Spinal cord (tissue), 10 donors: ENCODE measurements at places on chromosomes 13 and 19. TPM values are rescaled to one million over a fixed set of nuclear protein-coding genes. Genes with fewer than 3 reads are reported as not detected.

DNA sequence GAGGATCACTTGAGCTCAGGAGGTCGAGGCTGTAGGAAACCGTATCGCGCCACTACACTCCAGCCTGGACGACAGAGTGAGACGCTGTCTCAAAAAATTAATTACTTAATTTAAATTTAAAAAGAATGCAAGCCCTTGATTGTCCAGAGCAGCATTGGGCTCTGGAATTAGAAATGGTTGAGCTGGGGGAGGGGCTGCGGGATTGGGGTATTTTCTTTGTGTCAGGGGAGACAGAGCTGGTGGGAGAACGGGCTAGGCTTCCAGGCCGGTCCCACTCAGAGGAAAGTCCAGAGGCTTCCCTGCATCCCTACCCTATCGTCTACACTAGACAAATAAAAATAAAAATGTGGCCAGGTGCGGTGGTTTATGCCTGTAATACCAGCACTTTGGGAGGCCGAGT lies 2.2 kb upstream of the RAB3A start:
- H3K27ac ChIP-seq = peak overlapping the region; percentile 99
- H3K36me3 ChIP-seq = peaks cover 10% of the 10 kb centered on the region
- peaks cover 39% of the 10 kb centered on the region for H3K4me1 ChIP-seq
- peaks cover 7% of the 10 kb centered on the region for H3K27me3 ChIP-seq

GRCh38 chr13:42874221-42874620 lies 92.8 kb downstream of the FAM216B start:
- H3K4me1 ChIP-seq = no peaks in the 10 kb centered on the region
- peaks cover 2% of the 10 kb centered on the region for H3K27me3 ChIP-seq
- H3K36me3 ChIP-seq = no peaks in the 10 kb centered on the region
- no peak overlapping the region for H3K27ac ChIP-seq

- no peaks in the 10 kb centered on the region for H3K27me3 ChIP-seq
- no peaks in the 10 kb centered on the region for H3K36me3 ChIP-seq
- no peak overlapping the region for H3K4me3 ChIP-seq
- DNase-seq = no peak
- no peak overlapping the region for H3K27ac ChIP-seq
- peaks cover 2% of the 10 kb centered on the region for H3K4me1 ChIP-seq
These were observed 9.3 kb upstream of the RUBCNL start for GRCh38 chr13:46396341-46396740.

- no peaks in the 10 kb centered on the region for H3K36me3 ChIP-seq
- H3K27ac ChIP-seq = no peak overlapping the region
- H3K27me3 ChIP-seq = no peaks in the 10 kb centered on the region
- DNase-seq = no peak
These were observed 12.6 kb upstream of the GARRE1 start for GRCh38 chr19:34241513-34242337.

- no peaks in the 10 kb centered on the region for H3K4me1 ChIP-seq
- no peak for DNase-seq
- H3K27ac ChIP-seq = no peak overlapping the region
- no peaks in the 10 kb centered on the region for H3K36me3 ChIP-seq
These were observed 425.2 kb downstream of the FOXO1 start for GRCh38 chr13:40241125-40241798.

DNA sequence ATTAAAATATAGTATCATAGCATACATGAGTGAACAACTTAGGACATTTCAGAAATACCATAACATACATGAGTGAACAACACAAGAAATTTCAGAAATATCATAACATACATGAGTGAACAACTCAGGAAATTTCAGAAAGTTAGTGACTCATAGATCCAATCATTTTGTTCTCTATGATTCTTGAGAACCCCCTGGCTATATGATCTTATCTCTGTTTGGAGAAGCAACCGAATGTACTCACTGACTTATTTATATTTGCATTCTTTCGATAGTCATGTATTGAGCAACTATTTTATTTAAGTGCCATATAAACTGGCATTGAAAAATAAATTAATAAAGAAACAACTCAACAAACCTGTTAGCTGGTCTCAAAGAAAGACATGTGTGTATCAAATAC lies 251.1 kb downstream of the EFNB2 start:
- no peak overlapping the region for H3K4me3 ChIP-seq
- DNase-seq = no peak
- no peaks in the 10 kb centered on the region for H3K36me3 ChIP-seq
- no peak overlapping the region for H3K27ac ChIP-seq
- H3K27me3 ChIP-seq = no peaks in the 10 kb centered on the region

GRCh38 chr19:3179739-3180293 lies 1.2 kb downstream of the S1PR4 start:
- H3K4me3 ChIP-seq = no peak overlapping the region
- H3K4me1 ChIP-seq = peaks cover 7% of the 10 kb centered on the region
- DNase-seq = no peak
- H3K36me3 ChIP-seq = no peaks in the 10 kb centered on the region

The LGALS7B gene
- 1.9 TPM for total RNA-seq

The RPL21 gene
- total RNA-seq = 1,968 TPM

The CYP4F8 gene
- not detected for total RNA-seq

The CEACAM1 gene
- total RNA-seq = 4.4 TPM

The DHDH gene
- total RNA-seq = 1.4 TPM
